Aorta (tissue), 5 donors: ENCODE measurements at places on chromosomes 5 and 9. TPM values are rescaled to one million over a fixed set of nuclear protein-coding genes. Genes with fewer than 3 reads are reported as not detected.

- H3K27ac ChIP-seq, result no peak overlapping the region
- H3K36me3 ChIP-seq, result no peaks in the 10 kb centered on the region
- no peaks in the 10 kb centered on the region for H3K27me3 ChIP-seq
- no peak overlapping the region for H3K4me3 ChIP-seq
These were observed 172.3 kb upstream of the MVB12B start for GRCh38 chr9:126154182-126154827.

DNA sequence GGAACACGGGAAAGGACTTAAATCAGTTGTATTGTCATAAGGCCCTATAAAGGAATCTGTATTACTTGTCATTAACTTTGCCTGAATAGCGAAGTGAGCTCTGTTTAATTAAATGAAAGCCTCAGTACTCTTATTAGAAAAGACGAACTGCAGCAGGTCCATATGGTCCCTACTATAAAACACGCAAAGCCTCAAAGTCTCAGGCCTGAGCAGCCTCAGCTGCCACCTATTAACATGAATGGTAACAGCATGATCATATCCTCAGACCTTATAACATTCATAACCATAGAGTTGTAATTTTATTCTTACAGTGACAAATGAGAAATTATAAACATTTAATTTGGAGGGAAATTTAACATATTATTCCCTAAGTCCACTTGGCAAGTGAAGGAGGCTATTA is 1113.7 kb upstream of the WWC1 start:
- no peak overlapping the region for H3K27ac ChIP-seq
- no peak for DNase-seq
- no peak overlapping the region for H3K4me3 ChIP-seq
- no peaks in the 10 kb centered on the region for H3K4me1 ChIP-seq
- no peaks in the 10 kb centered on the region for H3K36me3 ChIP-seq
- no peaks in the 10 kb centered on the region for H3K27me3 ChIP-seq

GRCh38 chr9:107866711-107867311 is 377.2 kb upstream of the KLF4 start:
- H3K27me3 ChIP-seq, result no peaks in the 10 kb centered on the region
- no peaks in the 10 kb centered on the region for H3K36me3 ChIP-seq
- no peak for DNase-seq
- H3K4me3 ChIP-seq, result no peak overlapping the region

DNA sequence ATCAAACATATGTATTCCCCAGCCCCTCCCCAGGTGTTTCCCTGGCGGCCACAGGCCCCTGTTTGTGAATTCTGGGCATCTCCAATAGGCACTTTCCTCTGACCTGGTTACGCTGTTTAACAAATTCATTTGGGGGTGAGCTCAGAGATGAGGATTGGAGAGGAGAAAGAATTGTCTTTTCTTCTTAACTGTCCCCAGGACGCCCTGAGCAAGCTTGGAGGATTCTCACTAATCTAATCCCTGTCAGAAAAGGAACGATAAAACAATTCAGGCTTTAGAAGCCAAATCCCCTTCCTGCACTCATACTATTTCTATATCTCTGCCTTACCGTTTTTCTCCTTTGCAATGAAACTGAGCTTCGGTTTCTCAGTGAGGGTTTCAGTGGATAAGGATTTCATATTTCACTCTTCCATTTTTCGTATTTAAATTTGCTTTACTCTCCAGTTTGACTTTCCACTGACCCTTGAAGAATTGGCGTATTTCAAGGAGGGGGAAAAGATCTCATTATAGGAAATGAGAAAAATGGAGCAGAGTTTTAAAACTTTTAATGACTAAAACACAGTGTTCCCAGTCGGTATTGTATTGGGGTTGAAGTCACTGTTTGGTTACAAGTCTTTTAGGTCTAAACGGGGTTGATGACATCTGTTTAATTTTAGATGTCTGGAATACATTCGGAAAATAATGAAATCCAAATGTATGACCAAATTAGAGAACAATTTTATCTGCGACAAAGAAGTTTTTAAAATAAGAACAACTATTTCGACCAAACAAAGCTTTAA is 180.1 kb downstream of the MACROH2A1 start:
- no peak overlapping the region for H3K4me3 ChIP-seq
- H3K36me3 ChIP-seq, result no peaks in the 10 kb centered on the region
- no peak overlapping the region for H3K27ac ChIP-seq
- no peaks in the 10 kb centered on the region for H3K27me3 ChIP-seq
- no peak for DNase-seq

The MYORG gene
- 2.1 TPM for polyA plus RNA-seq

GRCh38 chr5:171849585-171850323 is 64.1 kb downstream of the SMIM23 start:
- no peak overlapping the region for H3K4me3 ChIP-seq
- H3K36me3 ChIP-seq, result no peaks in the 10 kb centered on the region
- no peaks in the 10 kb centered on the region for H3K27me3 ChIP-seq
- DNase-seq, result no peak
- no peaks in the 10 kb centered on the region for H3K4me1 ChIP-seq

GRCh38 chr9:71524996-71525580 is 243.2 kb downstream of the CEMIP2 start:
- H3K4me3 ChIP-seq, result no peak overlapping the region
- H3K36me3 ChIP-seq, result no peaks in the 10 kb centered on the region
- no peak for DNase-seq
- H3K4me1 ChIP-seq, result no peaks in the 10 kb centered on the region
- no peak overlapping the region for H3K27ac ChIP-seq

- H3K27me3 ChIP-seq, result no peaks in the 10 kb centered on the region
- H3K36me3 ChIP-seq, result no peaks in the 10 kb centered on the region
- no peak for DNase-seq
- H3K4me3 ChIP-seq, result no peak overlapping the region
- no peak overlapping the region for H3K27ac ChIP-seq
- H3K4me1 ChIP-seq, result no peaks in the 10 kb centered on the region
These were observed 24.0 kb downstream of the GLRX start for GRCh38 chr5:95798545-95798944.

DNA sequence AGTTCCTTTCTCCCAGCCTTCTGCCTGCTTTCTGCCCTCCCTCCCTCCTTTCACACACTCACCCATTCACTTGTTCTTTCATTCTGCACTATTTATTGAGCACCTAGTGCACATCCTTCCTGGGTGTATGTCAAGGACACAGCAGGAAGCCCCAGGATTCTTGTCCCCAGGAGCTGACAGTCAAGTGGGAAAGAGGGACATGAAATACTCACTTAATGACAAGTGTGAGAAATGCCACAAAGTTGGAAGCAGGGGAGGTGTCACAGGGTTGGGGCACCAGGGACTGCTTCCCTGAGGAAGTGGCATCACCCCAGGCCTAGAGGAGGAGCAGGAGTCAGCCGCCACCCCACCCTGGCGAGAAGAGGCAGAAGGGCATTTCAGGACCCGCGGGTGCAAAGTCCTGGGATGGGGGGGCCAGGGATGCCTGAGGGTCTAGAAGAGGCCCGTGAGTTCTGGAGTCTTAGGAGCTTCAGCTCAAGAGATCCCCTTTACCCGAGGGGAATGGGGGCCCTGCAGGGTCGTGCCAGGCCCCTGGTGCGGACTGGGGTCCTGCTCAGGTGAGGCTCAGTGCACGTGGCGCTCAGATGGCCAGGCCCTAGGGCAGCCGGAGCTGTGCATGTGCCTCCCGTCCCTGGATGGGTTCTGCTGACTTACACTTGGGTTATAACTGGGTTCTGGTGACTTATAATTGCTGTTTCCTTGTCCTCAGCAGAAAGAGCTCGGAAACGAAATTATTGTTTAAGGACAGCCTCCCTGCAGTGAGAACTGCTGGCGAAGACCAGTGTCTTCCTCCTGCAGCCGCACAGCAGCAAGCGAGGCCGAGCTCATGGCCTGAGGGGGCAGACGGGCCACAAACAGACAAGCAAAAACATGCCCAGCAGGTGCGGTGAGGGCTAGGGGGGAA is 16.9 kb upstream of the LAMC3 start:
- H3K27me3 ChIP-seq, result no peaks in the 10 kb centered on the region
- no peak overlapping the region for H3K27ac ChIP-seq
- DNase-seq, result no peak
- no peaks in the 10 kb centered on the region for H3K36me3 ChIP-seq
- no peaks in the 10 kb centered on the region for H3K4me1 ChIP-seq

DNA sequence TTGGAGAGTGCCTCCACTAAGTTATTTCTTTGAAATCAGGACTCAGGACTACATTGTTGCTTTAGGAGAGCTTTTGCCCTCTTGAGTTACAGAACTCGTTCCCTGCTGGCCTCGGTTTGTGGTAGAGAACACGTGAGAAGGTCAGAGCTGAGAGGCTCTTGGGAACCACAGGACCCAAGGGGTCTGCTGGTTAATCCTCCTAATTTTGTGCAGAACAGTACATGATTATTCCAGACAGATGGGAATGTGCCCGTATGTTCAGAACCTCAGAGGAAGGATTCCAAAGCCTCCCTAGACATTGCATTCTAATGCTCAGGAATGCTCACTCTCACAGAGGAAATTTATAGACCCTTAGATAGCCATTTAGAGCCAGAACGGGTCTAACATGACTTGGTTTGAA is 25.2 kb upstream of the BASP1 start:
- H3K27ac ChIP-seq, result no peak overlapping the region
- H3K4me3 ChIP-seq, result no peak overlapping the region
- no peaks in the 10 kb centered on the region for H3K27me3 ChIP-seq
- DNase-seq, result no peak
- H3K4me1 ChIP-seq, result no peaks in the 10 kb centered on the region

DNA sequence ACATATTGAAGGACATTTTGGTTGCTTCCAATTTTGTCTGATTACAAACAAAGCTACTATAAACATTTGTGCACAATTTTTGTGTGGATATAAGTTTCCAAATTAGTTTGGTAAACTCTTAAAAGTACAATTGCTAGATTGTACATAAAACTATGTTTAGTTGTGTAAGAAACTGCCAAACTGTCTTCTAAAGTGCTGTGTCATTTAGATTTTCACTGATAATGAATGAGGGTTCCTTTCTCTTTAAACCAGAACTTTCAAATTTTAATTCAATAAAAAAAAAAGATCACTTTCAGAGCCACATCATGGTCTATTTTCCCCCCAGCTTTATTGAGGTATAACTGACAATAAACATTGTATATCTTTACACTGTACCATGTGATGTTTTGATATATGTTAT is 74.0 kb upstream of the TRPC7 start:
- no peak overlapping the region for H3K4me3 ChIP-seq
- no peak overlapping the region for H3K27ac ChIP-seq
- no peaks in the 10 kb centered on the region for H3K36me3 ChIP-seq
- no peaks in the 10 kb centered on the region for H3K4me1 ChIP-seq
- DNase-seq, result no peak
- H3K27me3 ChIP-seq, result no peaks in the 10 kb centered on the region

- no peaks in the 10 kb centered on the region for H3K36me3 ChIP-seq
- no peaks in the 10 kb centered on the region for H3K27me3 ChIP-seq
- H3K27ac ChIP-seq, result no peak overlapping the region
These were observed 84.4 kb downstream of the CDO1 start for GRCh38 chr5:115732026-115732425.

- no peaks in the 10 kb centered on the region for H3K27me3 ChIP-seq
- no peaks in the 10 kb centered on the region for H3K4me1 ChIP-seq
- no peaks in the 10 kb centered on the region for H3K36me3 ChIP-seq
- no peak for DNase-seq
- H3K4me3 ChIP-seq, result no peak overlapping the region
These were observed 133.6 kb downstream of the MVB12B start for GRCh38 chr9:126459965-126460843.

The ZBTB5 gene
- 8.0 TPM for polyA plus RNA-seq

GRCh38 chr9:134753191-134753590 is 111.6 kb downstream of the COL5A1 start:
- peaks cover 1% of the 10 kb centered on the region for H3K36me3 ChIP-seq
- no peaks in the 10 kb centered on the region for H3K27me3 ChIP-seq
- no peaks in the 10 kb centered on the region for H3K4me1 ChIP-seq

DNA sequence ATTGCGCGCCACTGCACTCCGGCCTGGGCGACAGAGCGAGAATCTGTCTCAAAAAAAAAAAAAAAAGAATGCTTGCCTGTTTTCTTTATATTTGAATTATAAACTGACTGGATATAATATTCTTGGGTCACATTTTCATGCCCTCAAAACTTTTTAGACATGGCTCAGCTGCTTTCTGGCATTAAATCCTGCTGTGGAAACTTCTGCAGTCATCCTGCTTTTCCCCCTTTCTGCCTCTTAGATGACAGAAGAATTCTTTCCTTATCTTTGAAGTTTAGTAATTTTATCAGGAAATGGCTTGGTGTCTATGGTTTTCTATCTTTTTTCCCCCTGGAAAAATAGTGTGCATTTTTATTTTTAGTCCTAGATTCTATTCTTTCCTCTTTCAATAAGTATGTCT is 234.5 kb downstream of the AOPEP start:
- DNase-seq, result no peak
- H3K4me3 ChIP-seq, result no peak overlapping the region
- no peaks in the 10 kb centered on the region for H3K36me3 ChIP-seq
- no peaks in the 10 kb centered on the region for H3K27me3 ChIP-seq

GRCh38 chr9:70577671-70578070 is 163.2 kb upstream of the KLF9 start:
- peaks cover 5% of the 10 kb centered on the region for H3K4me1 ChIP-seq
- H3K27ac ChIP-seq, result no peak overlapping the region
- H3K27me3 ChIP-seq, result no peaks in the 10 kb centered on the region
- no peak overlapping the region for H3K4me3 ChIP-seq

The DNAJC18 gene
- polyA plus RNA-seq, result 9.7 TPM

The HSPB3 gene
- 1.5 TPM for polyA plus RNA-seq

DNA sequence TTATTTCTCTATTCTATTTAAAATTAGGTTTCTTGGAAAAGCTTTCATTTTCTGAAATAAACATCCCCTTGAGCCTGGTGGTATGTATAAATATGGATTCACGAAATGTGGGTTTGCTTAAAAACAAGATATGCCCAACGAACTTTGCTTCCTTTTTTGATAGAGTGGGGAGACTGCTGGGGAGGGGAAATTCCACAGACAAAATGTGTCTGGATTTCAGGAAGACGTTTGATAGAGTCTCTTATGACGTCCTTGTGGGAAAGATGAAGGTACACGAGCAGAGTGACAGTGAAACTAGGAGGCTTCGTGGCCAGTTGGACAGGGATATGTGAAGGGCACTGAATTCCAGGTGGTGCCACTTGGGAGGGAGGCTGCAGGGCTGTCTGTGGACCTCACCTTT is 84.5 kb upstream of the RPS23 start:
- H3K27ac ChIP-seq, result no peak overlapping the region
- H3K27me3 ChIP-seq, result no peaks in the 10 kb centered on the region
- H3K4me3 ChIP-seq, result no peak overlapping the region

DNA sequence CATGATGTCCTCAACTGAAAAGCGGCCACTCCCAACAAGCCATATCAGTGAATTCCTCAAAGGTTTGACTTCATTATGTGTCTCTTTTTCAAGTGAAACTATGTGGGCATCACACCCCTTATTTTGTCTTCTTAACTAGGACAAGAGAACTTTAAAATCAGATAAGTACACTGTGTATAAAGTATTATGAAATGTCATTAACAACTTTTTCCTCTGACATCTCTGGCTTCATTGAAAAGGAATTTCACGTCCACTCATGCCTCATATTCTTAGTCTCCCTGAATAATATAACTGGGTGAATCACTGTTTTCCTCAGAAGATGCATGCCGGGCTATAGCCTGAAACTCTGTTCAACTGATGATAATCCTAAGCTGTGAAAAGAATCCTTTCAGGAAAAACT is 415.8 kb downstream of the ACTL7B start:
- H3K27ac ChIP-seq, result no peak overlapping the region
- no peaks in the 10 kb centered on the region for H3K36me3 ChIP-seq
- no peaks in the 10 kb centered on the region for H3K27me3 ChIP-seq
- no peak for DNase-seq
- H3K4me3 ChIP-seq, result no peak overlapping the region
- H3K4me1 ChIP-seq, result no peaks in the 10 kb centered on the region

GRCh38 chr5:102873379-102873932 is 118.4 kb downstream of the PAM start:
- H3K4me3 ChIP-seq, result no peak overlapping the region
- DNase-seq, result no peak
- H3K4me1 ChIP-seq, result peaks cover 3% of the 10 kb centered on the region
- no peak overlapping the region for H3K27ac ChIP-seq
